ENCODE measurements at places on chromosomes 5 and 9.

- DNase-seq, result no peak
Measured at GRCh38 chr9:37632479-37632878, 18.3 kb upstream of the FRMPD1 start.

DNA sequence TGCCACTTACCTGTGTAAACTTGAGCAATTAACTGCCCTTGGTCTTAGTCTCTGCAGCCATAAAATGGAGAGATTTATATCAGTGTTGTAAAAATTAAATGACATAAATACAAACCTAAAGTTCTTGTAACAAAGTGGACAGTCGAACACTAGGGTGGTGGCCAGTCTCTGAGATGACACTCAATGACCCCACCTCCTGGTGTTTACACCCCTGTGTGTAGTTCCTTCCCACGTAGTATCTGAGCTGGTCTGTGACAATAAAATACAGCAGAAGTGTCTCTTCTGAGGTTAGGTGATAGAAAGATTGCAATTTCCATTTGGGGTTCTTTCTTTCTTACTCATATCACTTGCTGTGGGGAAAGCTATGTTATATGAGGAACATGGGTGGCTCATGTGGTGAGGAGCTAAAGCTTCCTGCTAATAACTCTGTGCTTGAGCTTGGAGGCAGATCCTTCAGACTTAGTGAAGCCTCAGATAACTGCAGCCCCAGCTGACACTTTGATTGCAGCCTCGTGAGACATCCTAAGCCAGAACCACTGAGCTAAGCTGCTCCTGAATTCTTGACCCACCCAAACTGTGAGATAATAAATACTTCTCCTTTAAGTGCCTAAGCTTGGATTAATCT is 173.4 kb upstream of the CHD1 start:
- no peak for DNase-seq

DNA sequence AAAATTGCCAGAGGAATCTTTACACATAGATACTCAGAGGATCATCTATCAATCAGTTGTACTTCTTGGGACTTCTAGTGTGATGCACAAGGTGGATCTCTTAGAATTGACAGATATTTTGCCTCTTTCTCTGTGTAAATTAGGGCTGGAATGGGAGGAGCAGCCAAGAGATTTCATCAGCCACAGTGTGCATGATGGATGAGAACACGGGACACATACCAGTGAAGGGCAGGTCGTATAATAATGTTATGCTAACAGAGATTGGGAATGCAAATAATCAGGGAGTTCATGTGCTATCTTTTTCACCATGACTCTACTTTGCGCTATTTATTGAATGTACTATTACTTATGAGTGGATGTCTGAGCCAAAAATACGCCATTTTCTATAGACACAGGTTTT is 43.3 kb upstream of the ISOC1 start:
- DNase-seq, result no peak

GRCh38 chr5:179288809-179289185 is 56.5 kb downstream of the ADAMTS2 start:
- no peak for DNase-seq

DNA sequence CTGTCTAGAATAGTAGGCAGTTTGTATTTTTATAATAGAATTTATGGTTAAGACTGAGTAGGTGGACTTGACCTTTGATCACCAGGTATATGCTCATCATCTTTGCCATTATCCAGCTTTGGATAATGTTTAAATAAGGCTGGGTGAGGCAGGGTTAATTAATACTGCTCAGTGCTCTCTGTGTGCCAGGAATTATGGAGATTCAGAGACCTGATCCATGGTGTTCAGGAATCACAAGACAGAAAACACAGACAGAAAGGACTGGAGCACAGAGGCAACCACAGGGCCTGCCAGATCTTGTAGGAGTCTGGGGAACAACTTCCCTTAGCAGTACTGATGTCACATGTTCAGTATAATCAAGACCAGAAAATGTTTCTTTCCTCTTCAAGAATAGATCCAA is 186.3 kb upstream of the ADCY2 start:
- no peak for DNase-seq

- no peak for DNase-seq
Measured at GRCh38 chr9:121179930-121180681, 21.6 kb downstream of the RAB14 start.

DNA sequence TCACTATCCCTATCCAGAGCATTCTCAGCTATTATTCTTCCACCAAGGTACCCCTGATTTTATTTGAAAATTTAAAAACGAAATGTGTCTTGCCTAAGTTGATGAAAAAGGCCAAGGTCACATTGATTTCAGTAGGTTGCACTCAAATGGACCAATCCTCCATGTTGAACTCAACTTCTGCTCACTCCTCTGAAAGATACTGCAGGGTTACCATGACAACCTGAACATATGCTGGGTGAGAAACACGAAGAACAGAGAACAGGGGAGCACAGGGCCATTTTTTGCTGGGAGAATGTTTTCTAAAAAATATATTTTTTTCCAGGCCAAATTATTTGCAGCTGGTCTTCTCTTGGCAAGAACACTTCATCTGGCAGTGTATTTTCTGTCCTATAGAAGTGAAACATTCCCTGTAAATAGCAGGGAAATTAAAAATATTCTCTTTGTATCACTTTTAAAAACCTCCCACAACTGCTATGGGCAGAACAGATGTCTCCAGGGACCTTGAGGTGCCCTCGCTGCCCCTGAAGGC is 215.9 kb downstream of the NXNL2 start:
- no peak for DNase-seq

GRCh38 chr9:106670418-106670817 is 192.5 kb upstream of the ZNF462 start:
- no peak for DNase-seq

- no peak for DNase-seq
Measured at GRCh38 chr5:126189862-126190261, 233.3 kb upstream of the GRAMD2B start.

- DNase-seq, result no peak
Measured at GRCh38 chr9:6356904-6357303, 28.7 kb downstream of the TPD52L3 start.

Measured in activated T-helper 2 cell treated with anti-CD3 and anti-CD28 coated beads, Interferon-gamma antibody, Interleukin-2, Interleukin-4, amounts not matched to agents 10 μg/mL and 5 μg/mL and 100 μg/mL, durations not matched to agents 14 hours and 24 hours and 36 hours (primary cell).